ENCODE measurements at places on chromosomes 1 and 21.
A peak's percentile ranks its signal among the peaks of the same experiment; 100 is the strongest.

DNA sequence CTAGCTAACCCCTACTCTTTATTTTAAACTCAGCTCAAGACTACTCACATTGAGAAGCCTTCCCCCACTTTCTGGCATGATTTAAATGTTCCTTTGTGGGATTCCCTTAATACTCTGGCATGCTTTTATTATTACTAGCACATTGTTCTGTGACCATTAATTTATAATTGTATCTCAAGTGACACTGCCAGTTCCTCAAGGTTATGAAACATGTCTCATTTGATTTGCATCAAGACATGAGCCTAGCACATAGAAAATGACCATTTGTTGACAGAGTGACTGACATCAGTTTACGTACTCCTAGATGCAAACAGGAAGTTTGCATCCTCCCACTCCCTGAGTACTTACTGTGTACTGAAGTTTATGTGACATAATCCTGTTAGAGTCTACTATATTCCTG is 15.2 kb downstream of the RGS4 start:
- DNase-seq: no peak

GRCh38 chr1:177023726-177024125 is 140.8 kb downstream of the ASTN1 start:
- no peak for DNase-seq

DNA sequence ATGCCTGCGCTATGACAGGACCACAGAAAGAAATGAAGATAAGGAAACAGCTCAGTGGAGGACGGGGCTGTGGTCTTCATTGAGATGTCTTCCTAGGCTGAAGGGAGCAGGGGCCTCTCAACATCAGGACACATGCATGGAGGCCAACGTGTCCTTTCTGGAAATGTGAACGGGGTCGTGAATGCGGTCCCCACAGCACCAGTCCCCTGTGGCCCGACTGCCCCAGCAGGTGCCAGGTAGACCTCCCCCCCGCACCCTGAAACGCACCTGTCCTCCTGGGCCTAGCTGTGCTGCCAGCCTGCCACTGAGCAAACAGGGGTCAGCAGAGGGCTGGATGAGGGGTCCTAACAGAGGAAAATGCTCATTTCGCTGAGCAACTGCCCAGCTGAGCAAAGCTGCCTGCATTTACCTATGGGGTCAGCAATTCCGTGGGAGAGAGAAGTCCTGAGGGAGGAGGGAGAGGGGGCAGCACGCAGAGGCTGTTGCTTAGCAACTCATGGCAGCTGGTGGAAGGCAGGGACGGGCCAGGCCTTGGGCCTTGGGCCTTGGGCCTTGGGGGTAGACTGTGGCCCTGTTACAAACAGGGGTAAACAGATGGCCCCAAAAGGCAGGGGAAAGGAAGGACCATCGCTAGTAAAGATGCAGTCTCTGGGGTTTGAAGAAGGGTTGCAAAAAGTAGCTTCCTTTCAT is 77.4 kb downstream of the NPHP4 start:
- no peak for DNase-seq

- peak; percentile 87 for DNase-seq
Observed at GRCh38 chr1:18875107-18875795, 15.8 kb upstream of the TAS1R2 start.

DNA sequence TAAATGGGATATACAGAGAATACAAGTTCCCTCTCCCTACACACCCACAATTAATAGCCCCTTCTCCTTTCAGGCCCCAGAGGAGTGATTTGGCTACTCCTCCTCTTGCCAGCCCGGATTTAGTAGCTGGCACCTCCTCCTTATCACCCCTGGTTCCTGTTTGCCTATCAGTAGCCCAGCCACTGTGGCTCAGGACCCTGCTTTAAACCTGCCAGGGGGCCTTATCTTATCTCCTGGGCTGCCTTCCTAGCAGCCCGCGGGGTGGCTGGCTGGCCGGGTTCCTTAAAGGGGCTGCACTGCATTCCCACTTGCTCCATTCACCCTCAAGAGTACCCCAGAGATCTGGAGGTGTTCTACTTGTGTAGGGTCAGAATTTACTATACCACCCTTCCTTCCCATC is 70.4 kb downstream of the PLEKHA6 start:
- no peak for DNase-seq

DNA sequence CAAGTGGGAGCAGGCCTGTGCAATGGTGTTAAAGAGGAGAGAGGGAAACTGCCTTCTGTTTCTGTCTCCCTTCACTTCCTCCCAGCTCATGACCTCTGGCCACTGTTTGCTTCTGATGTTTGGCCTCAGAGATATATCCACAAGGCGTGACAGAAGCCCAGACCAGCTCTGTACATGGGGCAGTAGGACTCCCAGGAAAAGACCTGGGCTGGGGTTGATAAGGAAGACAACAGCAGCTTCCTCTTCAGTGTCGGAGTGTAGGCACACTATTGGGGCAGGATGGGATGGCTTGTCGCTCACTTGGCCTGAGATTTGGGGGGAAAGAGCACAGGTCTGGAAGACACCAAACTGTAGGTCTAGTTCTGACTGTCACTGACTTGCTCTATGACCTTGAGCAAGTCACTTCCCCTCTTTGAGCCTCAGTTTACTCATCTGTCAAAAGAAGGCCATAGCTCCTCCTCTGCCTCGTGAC is 67.8 kb upstream of the KLHDC7A start:
- DNase-seq: no peak

DNA sequence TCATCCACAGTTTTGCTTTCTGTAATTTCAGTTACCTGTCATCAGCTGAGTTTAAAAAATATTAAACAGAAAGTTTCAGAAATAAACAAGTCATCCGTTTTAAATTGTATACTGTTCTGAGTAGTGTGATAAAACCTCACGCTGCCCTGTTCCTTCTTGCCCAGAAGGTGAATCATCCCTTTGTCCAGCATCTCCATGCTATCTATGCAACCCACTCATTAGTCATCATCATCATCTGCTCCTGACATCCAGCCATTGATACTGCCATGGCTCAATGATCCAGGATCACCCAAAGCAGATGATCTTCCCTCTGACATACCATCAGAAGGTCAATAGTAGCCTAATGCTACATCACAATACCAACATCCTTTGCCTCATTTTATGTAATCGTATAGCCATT is 198.3 kb downstream of the SLC44A5 start:
- DNase-seq: no peak

- no peak for DNase-seq
Observed at GRCh38 chr1:90936061-90936460, 85.8 kb downstream of the ZNF644 start.

- no peak for DNase-seq
Observed at GRCh38 chr1:63294803-63295594, 27.4 kb upstream of the FOXD3 start.

DNA sequence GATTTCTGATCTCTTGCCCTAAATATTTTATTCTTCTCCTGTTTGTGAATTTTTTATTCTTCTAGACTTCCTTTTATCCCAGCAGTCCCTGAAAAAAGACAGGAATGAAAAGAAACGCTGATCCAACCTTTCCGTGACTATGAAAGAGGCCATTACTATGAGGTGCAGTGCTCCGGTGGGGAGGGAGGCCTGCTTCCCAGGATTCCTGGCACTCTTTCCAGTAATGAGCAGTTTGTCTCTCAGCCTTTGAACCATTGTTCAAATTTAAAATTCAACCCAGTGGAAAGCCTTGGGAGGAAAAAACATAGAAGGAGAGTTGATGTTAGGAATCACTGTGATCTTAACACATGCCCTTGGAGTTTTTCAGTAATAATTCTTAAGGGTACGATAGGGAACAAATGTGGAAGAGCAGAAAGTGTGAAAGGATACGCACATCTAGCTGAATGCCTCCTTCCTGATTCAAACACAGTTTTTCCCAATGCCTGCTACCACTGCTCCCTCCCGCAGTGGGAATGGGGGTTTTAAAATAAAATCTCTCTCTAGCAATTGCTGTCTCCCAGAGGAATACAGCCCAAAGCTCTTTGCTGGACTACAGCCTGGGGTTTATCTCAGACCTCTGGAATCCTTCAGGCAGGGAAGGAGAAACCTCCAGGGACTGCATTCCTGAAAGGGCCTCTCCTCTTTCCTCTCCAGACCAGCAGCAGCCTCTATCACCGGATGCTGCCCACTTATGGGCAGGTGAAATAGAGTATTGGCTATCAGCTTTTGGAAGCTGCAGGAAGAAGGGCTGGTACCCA is 6.1 kb downstream of the IER5 start:
- no peak for DNase-seq

DNA sequence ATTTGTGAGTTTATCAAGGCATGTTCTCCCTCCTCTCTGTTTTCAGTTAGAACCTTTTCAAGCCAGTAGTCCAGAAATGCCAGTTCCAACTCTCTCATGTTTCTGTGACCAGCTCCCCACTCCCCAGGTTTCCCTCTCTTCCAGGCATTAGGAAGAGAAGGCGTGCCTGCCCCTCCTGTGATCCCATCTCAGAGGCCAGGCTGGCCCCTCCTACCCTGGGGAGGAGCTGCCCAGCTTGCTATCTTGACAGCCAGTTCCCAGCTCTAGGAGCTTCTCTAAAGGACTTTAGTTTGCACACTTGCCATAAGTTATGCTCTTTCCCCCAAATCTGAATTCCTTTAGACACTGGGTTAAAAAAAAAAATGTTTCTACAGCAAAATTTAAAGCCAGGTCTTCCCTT is 8.9 kb downstream of the HYI start:
- no peak for DNase-seq

DNA sequence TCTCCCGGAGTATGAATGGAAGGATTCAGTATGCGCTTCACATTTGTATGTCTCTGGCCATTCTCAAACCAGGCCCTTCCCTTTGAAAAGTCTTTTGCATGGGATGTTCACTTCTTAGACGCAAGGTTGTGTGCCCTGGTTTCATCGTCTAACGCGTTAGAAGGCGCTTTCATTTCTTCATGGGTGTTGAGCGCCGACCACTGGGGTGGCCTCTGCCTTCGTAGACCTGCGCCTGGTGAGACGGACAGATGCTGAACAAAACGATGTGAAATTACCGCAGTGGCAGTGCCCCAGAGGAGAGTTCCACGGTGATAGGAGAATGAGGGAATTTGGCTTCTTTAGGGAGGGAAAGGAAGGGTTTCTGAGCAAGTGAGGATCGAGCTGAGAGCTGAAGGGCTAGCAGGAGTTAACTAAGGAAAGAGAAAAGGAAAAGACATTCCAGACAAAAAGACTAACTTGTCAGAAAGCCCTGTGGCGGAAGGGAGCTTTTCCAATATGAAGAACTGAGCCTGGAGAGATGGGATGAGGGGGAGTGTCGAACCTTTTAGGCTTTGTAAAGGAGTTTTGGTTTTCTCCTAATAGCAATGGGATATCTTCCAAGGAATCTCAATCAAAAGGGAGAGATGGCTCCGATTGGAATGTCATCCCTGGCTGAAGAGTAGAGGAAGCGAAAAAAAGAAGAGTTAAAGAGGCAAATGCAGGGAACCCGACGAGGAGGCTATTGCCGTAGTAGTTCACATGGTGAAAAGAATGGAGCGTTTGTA is 951 bp downstream of the GGPS1 start:
- no peak for DNase-seq

DNA sequence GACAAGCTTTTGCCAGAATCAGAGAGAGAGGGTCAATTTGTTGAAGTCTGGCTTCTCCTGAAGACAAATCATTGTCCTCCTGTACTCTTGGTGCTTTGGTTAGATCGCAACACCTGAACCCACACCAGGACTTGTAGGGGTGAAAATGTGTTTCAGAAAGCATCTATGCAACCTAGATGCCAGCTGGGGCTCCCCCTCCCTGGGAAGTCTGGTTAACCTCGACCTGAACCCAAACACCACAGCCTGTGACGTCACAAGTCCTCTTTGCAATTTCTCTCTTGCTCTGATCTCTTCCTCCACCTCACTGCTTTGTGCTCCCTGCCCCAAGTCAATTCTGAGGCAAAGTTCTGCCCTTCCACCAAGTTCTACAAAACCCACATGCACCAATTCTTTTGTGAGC is 42.8 kb upstream of the USP24 start:
- no peak for DNase-seq

- DNase-seq: no peak
Observed at GRCh38 chr1:24724345-24725208, 20.7 kb upstream of the CLIC4 start.

DNA sequence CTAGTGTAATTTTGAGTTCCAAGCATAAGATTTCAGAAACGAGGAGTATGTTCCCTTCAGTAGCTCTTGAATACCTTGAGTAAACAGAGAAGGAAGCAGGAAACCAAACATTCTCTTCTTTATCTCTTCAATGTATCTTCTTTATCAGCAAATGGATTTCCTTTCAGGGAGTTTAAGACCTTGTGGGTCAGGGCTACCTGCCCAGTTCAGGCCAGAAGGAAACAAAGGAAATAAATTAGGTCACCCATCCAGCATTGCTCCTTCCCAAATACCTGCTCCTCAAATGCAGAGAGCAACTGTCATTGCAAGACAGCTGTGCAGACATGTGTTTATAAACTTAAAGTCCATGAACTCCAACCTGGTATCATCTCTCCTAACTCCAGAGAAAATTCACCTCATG is 130.1 kb upstream of the SOD1 start:
- no peak for DNase-seq

- DNase-seq: no peak
Observed at GRCh38 chr1:54816951-54817350, 15.8 kb upstream of the TTC22 start.

DNA sequence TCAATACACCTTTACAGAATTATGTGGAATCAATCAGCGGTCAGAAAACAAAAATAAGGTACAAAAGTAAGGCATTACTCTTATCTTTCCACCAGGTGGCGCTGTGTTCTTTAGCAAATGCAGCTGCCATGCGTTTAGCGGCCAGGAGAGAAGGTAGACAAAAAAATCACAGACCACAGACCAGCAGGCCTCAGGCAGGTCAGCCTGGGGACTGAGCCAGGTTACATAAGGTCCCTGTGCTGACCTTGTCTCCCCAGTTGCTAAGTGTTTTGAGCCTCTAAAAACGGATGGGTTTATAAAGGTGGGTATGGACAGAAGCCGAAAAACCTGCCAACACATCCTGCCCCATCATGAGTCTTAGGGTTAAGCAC is 2.8 kb downstream of the RGS16 start:
- DNase-seq: peak; percentile 63

DNA sequence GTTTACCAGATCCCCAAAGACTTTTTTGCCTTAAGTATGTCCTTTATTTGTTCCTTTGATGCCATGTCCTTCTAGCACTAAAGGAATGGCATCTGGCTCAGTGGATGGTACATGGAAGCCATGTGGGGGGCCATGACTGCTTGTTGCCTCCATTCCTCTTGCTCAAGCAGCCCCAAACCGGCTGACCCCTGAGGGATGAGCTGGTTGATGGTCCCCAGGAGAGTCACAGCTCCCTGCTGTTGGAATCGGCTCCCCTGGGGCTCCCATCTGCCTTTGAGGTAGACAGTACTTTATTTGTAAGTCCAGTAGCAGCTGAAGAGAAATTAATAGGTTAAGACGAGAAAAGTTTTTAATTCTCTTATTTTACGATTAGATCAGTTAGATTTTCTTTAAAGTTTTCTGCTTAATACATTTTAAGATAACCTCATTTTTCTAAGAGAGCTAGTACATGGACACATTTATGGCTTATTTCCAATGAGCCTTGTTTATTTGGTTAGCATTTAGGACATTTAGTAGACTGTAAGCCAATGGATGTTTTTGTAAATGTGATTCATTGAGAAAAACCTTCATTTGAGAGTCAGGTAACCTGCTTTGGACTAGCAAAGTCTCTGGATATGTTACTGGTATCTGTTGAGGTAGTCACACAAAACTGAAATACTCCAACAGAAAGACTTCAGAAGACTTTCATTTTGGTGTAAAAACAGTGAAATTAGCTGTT is 88.2 kb downstream of the CAMTA1 start:
- no peak for DNase-seq

- peak; percentile 69 for DNase-seq
Observed at GRCh38 chr1:180156201-180156600, 1.5 kb downstream of the QSOX1 start.
